ENCODE measurements at places on chromosomes 2 and 18.

DNA sequence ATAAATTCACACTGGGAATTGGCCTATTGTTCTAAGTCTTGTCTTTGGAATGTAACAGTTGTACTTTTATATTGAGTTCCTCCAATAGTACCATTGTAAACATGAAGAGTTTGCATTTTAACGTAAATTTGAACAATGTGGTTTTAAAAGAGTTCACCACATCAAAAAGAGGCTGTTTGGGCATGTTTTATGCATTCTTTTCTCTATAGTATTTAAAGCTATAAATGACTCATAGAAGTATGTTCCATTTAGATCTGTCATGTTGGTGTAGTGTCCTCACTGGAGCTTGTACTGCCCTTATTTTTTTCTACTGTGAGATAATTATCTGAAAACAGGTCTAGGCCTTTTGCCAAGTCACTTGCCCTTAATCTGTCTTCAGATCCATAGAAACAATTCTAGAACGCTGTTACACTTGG is 141.9 kb downstream of the RHBDD1 start:
- no peak for DNase-seq

- DNase-seq, result no peak
Observed at GRCh38 chr2:168849610-168850009, 40.6 kb downstream of the SPC25 start.

- DNase-seq, result no peak
Observed at GRCh38 chr2:44430342-44430741, 68.6 kb downstream of the CAMKMT start.

DNA sequence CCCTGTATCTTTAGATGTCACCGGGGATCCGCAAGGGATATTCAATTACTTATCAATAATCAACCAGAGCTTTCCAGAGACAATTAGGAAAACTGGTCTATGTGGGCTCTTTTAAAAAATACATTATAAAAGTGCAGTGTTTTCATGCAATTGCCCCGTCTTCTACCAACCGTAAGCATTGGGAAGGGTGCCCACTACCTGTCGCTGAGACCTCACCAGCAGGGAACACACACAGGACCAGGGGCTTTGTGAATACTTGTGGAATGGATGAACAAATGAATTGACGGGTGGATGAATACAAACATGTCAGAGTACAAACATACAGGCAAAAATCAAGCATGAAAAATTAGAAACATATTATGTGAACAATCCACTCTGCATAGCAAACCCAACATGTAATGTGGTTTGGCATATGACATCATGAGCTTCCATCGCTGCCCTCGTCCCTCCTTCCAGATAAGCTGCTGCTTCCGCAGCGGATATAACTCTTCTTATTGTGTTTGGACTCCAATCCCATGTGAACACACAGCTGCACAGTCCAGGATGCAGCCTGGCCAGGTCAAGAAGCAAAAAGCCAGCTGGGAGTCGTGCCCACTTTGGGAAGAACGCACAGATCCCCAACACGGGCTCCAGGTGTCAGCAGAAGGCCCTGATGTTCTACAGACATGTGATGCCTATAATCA is 5.3 kb downstream of the FHL2 start:
- no peak for DNase-seq

DNA sequence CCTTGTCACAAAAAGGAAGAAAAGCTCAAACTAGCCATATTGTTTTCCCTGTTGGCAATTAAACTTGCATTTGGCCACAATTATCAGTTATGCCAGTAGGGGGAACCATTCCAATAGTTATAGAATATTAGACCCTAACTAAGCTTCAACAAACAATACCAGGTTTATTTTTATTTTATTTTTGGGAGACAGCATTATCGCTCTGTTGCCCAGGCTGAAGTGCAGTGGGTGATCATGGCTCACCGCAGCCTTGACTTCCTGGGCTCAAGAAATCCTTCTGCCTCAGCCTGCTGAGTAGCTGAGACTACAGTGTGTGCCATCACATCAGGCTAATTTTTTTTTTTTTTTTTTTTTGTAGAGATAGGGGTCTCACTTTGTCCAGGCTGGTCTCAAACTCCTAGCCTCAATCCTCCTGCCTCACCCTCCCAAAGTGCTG is 102.1 kb downstream of the ATAD2B start:
- DNase-seq, result no peak

- no peak for DNase-seq
Observed at GRCh38 chr18:79239631-79240030, 156.1 kb upstream of the NFATC1 start.

All from T-helper 22 cell (primary cell).